ENCODE measurements at places on chromosomes 1 and 21.

DNA sequence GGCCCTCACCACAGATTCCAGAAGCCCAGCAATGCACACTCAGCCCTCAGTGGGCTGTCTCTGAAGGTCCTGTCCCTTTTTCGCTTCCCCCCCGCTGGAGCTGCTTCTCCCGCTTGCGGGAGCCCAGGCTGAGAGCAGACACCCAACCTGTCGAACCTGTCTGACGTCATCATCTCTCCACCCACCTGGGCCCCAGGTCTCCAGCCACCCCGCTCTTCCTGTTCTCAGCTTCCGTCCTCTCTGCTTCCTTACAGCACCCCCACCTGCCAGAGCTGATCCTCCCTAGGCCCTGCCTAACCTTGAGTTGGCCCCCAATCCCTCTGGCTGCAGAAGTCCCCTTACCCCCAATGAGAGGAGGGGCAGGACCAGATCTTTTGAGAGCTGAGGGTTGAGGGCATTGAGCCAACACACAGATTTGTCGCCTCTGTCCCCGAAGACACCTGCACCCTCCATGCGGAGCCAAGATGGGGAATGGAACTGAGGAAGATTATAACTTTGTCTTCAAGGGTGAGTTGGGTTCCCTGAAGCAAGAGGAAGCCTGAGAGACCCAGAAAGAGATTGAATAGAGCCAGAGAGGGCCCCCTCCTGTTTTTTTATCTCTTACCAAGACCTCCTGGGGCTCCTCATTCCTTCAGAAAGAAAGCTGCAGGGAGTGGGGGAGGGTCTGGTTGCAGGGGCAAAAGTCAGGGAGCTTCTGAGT lies at the start of gene RAB25:
RAB25 (plus strand) TSS at position 224 of the 700 bp plus-strand sequence; CDS start at position 465, 241 bp downstream.
- no peak for DNase-seq

DNA sequence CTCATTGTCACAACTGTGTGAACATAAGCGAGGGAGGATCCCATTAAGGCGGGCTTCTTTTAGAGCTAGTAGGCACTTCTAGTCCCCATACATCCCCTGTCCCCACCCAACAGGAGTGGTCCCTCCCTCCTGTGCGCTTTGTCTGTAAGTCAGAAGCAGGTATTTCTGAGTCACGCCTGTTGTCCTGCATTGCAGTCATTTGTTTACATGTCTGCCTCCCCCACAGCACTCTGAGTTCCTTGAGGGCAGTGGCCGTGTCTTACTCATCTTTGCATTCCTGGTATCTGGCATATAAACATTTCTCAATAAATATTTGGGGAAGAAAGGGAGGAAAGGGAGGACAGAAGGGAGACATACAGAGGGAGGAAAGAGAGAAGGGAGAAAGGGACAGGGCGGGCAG lies 40.3 kb downstream of the PLEKHA6 start:
- DNase-seq = no peak

DNA sequence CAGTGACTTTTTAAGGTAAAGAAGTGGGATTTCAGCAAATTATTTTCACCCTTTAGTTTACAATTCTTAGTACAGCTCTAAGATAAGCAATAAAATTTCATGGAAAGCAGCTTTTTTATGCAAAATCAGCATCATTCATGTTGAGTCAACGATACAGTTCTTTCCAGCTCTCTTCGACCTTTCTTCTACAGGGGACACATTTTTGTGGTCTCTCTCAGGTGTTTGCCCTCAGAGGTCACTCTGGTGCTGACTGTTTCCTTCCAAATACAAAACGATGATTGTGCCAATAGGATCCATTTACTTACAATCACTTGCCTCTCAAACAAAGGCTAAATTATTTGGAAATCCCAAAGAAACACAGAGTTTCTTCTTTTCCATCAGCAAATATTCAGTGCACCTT lies 51.0 kb downstream of the PSMG1 start:
- no peak for DNase-seq

DNA sequence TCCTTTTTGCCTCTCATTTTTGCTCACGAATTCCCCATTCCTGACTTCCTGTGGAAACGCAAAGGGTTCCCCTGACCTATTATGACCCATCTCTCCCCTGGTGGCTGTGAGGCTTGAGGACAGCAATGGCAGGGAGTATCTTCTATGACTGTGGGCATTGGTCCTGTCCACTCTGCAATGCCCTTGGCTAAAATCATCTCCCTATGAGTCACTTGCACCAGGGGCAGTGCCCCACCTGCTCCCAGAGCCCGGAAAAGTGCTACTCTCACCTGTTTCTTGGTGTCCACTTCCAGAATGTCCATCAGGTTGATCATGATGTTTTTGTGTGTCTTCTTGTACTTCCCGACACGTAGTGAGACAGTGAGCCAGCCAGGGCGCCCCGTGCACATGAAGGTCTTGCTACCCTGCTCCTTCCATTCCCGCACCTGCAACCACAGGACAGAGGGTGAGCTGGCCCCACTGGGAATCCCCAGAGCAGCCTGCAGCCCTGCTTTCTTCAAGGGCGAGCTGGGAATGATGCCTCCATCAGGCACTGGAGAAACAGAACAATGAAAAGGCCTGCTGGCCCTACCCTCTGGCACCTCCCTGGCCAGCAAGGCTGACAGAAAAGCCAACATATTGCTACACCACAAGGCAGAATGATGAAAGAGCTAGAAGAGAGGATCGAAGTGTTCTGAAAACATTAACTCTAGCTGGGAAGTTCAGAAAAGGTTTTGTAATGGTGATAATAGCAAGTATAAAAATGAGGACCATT lies 3.5 kb downstream of the DHCR24 start:
- no peak for DNase-seq

DNA sequence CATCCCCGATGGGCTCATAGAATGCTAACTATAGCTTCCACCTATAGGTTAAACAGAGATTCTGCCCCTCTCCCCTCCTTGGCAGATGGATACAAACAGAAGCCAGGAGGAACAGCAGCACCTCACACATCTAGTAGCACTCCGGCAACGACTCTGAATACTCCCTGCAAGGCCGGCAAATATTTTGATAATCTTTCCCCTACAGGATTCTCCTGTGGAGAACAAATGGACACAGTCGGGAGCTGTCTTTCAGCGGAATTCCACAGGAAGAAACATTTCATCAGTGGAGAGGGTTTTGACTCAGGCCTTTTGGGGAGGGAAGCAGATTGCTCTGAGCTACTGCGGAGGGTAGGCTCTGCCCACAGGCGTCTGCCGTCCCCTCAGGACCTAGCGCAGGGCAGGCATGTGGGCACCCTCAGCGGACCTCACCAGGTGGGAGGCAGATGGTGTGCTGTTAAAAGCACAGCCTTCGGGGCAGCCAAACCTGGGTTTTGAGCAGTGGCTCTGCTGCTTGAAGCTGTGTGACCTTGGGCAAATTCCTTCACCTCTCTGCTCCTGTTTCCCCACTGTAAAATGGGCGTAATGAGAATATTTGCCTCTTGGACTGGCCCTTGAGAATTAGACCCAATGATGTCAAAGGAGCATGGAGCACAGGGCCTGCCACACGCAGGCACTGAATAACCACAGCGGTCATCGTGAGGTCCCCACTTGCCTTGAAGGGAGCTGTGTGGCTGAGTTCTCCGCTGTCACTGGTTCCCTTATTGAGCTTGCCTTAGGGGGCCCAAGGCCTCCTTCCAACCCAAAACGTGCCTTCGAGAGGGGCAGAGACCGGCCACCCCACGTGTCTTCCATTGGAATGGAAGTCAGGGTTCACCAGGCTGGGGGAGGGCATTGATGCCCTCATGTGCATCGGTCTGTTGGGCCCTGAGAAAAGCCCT lies 19.2 kb upstream of the BCAR3 start:
- DNase-seq = no peak

- no peak for DNase-seq
Measured at GRCh38 chr1:163874070-163874469, 552.3 kb downstream of the NUF2 start.

GRCh38 chr1:90779573-90779972 lies 62.5 kb upstream of the BARHL2 start:
- DNase-seq = no peak

- no peak for DNase-seq
Measured at GRCh38 chr21:32349333-32349944, 43.4 kb downstream of the URB1 start.

GRCh38 chr1:113178522-113178921 lies 105.5 kb downstream of the LRIG2 start:
- no peak for DNase-seq

- no peak for DNase-seq
Measured at GRCh38 chr1:17229379-17229778, 19.5 kb upstream of the PADI3 start.

GRCh38 chr1:112549590-112549989 lies 40.8 kb downstream of the WNT2B start:
- no peak for DNase-seq

DNA sequence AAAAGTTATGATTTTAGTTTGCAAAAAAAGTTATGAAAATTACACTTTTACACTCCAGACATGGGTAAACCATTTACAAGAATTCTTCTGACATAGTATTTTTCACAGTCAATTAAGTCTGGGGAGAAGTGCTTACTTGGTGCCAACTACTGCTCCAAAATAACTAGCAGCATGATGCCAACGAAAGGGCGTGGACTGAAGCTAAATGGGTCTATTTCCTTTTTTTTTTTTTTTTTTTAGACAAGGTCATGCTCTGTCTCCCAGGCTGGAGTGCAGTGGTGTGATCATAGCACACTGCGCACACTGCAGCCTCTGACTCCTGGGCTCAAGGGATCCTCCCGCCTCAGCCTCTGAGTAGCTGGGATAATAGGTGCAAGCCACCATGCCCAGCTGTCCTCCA lies 43.2 kb downstream of the FMO4 start:
- no peak for DNase-seq

GRCh38 chr1:30040081-30041019 lies 683.0 kb downstream of the MATN1 start:
- DNase-seq = no peak

GRCh38 chr1:80640978-80641377 lies 1159.8 kb upstream of the ADGRL2 start:
- DNase-seq = no peak

DNA sequence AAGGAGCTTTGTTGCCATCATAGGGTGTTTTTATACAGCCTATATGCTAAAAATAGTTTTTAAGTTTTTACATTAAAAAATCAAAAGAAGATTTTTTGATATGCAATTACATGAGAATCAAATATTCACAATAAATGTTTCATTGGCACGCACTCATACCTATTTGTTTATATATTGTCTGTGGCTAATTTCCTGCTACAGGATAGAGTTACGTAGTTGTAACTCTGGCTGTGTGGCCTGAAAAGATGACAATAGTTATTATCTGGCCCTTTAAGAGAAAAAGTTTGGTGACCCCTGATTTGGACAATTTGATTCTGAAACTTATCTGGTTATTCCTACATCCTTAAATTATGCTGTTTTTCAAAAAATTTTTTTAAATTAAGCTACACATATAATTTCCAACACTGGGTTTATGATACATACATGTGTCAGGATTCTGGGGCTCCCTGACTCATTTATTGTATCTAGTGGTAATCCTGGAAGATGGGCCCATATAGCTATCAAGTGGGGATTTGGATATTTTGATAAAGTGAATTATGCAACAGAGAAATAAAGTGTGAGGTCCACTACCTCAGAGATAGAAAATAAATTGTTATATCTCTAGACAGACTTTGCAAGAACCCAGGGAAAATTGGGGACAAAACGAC lies 370.2 kb upstream of the LYPLAL1 start:
- DNase-seq = no peak

DNA sequence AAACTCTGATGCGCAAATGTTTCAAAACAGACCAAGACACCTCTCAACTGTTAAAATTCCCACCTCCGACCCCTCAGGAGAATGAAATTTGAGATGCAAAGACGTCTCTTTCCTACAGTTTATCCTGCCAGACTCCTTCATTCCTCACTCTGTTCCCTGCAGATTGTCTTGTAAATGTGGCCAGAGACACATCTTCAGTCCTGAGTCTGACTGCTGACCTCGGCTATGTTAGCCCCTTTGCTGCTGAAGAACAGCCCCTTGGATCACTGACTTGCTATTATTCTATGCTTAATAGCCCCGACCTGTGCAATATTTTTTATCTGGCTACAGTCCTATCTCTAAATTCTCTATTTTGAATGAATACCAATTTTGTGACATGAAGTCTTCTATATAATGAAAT lies 16.6 kb upstream of the ESRRG start:
- DNase-seq = no peak

- no peak for DNase-seq
Measured at GRCh38 chr1:5616366-5617178, 375.7 kb downstream of the NPHP4 start.

GRCh38 chr1:46532498-46533178 lies 18.8 kb downstream of the KNCN start:
- peak; percentile 63 for DNase-seq

GRCh38 chr1:48807554-48808260 lies 31.0 kb upstream of the BEND5 start:
- DNase-seq = no peak

- DNase-seq = peak; percentile 74
Measured at GRCh38 chr1:62800281-62800680, 16.3 kb downstream of the ATG4C start.

DNA sequence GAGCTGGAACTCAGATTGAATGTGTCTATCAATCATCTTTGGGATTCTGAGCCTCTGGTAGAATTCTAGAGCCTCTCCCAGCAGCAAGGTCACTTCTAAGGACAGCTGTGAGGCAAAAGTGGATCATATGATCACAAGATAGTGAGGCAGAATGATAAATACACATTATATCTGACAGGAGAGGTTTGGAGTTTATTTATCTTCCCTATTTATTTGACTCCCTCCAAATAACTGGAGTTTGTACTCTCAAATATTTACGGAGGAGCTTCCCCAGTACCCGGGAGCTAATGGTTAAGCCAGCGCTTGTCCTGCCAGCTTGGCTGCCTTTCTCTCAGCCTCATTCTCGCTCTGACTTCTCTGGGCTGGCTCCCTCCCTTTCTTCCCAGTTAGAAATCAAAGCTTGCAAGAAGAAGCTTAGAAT lies 2.3 kb downstream of the HMGCS2 start:
- no peak for DNase-seq

DNA sequence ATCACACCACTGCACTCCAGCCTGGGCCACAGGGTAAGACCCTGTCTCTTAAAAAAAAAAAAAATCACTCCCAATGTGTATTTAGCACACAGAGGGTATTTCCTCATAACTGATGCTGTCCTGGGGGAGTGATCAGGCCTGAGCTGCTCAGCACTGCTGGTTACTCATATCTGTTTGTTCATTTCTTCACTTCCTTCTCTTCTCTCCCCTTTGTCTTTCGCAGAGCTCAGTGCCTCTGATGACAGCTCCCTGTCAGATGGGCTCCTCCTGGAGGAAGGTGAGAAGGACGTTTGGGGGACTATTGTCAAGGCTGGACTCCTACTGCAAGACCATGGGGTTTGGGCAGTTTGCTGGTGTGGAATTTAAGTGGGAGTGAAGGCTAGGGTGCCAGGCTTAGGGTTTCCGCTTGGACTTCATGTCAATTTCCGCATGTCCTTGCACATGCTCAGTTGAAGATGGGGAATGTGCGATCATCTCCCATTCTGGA lies 13.0 kb downstream of the INAVA start:
- peak; percentile 84 for DNase-seq

DNA sequence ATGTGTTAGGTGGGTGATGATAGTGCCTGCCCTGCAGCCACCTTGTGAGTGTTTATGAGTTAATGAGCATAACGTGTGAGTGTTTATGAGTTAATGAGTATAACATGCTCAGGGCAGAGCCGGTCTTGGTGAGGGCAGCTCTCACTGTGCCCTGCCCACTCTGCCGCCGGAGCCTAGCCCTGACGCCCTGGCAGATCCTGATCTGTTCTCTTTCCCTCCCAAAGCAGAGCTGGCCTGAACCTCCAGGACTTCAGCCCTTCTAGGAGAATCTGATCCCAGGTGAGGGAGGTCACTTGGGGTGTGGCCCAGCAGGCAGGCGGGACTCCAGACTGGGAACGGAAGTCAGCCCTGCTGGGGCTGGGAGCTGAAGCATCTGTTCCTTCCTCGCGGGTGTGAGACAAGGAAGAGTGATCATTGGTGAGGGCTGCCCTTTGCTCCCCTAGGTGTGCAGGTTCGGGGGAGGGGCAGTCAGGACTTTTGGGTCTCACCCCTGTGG lies 5.7 kb downstream of the FBLIM1 start:
- no peak for DNase-seq
